ENCODE measurements at places on chromosomes 6 and 20.

DNA sequence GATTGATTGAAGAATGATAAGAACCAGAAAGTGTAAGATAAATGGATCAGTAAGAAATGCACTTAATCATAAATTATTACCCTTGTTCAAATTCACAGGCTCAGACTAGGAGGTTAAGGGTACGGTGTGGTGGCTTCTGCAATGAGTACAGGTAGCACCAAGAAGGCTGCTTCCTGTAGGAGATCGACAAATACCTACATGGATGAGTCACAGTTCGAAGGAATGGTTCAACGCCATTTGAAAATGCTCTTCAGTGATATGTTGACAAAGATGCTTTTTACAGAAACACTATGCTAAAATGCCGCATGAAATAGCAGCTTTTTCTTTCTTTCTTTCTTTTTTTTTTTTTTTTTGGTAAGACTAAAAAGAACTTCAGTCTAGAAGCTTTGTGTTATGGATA lies 116.2 kb downstream of the DTNBP1 start:
- DNase-seq: no peak
- no peaks in the 10 kb centered on the region for H3K36me3 ChIP-seq
- H3K27me3 ChIP-seq: no peaks in the 10 kb centered on the region
- no peak overlapping the region for H3K27ac ChIP-seq
- no peaks in the 10 kb centered on the region for H3K4me1 ChIP-seq
- H3K4me3 ChIP-seq: no peak overlapping the region

DNA sequence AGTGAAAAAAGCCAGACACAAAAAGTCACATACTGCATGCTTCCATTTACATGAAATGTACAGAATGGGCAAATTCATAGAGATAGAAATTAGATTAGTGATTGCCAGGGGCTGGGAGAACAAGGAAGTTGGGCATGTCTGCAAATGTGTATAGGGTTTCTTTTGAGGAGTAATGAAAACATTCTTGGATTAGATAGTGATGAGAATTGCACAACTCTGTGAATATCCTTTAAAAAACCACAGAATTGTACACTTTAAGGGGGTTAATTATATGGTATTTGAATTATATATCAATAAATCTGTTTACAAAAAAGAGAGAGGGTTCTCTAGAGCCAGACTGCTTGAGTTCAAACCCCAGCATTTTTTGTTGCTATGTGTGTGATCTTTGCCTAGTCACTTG lies 188.1 kb downstream of the CDC5L start:
- no peaks in the 10 kb centered on the region for H3K27me3 ChIP-seq
- H3K27ac ChIP-seq: no peak overlapping the region
- no peak for DNase-seq
- no peaks in the 10 kb centered on the region for H3K36me3 ChIP-seq
- no peaks in the 10 kb centered on the region for H3K4me1 ChIP-seq

GRCh38 chr6:37011656-37012378 lies 6.4 kb downstream of the FGD2 start:
- no peaks in the 10 kb centered on the region for H3K36me3 ChIP-seq
- peaks cover 7% of the 10 kb centered on the region for H3K4me1 ChIP-seq
- no peak overlapping the region for H3K27ac ChIP-seq
- H3K4me3 ChIP-seq: no peak overlapping the region

- H3K27ac ChIP-seq: no peak overlapping the region
- H3K36me3 ChIP-seq: no peaks in the 10 kb centered on the region
- no peak overlapping the region for H3K4me3 ChIP-seq
- DNase-seq: no peak
- no peaks in the 10 kb centered on the region for H3K4me1 ChIP-seq
Measured at GRCh38 chr20:39705032-39705431, 742.9 kb downstream of the DHX35 start.

GRCh38 chr6:140586426-140587061 lies 1212.1 kb upstream of the CITED2 start:
- H3K27ac ChIP-seq: no peak overlapping the region
- no peaks in the 10 kb centered on the region for H3K4me1 ChIP-seq
- H3K4me3 ChIP-seq: no peak overlapping the region
- no peaks in the 10 kb centered on the region for H3K36me3 ChIP-seq
- no peak for DNase-seq

GRCh38 chr20:49858076-49858585 lies 45.5 kb downstream of the SLC9A8 start:
- H3K27me3 ChIP-seq: no peaks in the 10 kb centered on the region
- H3K36me3 ChIP-seq: no peaks in the 10 kb centered on the region
- DNase-seq: no peak
- H3K27ac ChIP-seq: no peak overlapping the region
- no peaks in the 10 kb centered on the region for H3K4me1 ChIP-seq

- H3K27me3 ChIP-seq: no peaks in the 10 kb centered on the region
- H3K4me1 ChIP-seq: peaks cover 66% of the 10 kb centered on the region
- H3K4me3 ChIP-seq: peak overlapping the region; percentile 55
- peak overlapping the region; percentile 100 for H3K27ac ChIP-seq
- DNase-seq: peak; percentile 58
- H3K36me3 ChIP-seq: no peaks in the 10 kb centered on the region
Measured at GRCh38 chr6:159979136-159979874, 10.4 kb downstream of the IGF2R start.

DNA sequence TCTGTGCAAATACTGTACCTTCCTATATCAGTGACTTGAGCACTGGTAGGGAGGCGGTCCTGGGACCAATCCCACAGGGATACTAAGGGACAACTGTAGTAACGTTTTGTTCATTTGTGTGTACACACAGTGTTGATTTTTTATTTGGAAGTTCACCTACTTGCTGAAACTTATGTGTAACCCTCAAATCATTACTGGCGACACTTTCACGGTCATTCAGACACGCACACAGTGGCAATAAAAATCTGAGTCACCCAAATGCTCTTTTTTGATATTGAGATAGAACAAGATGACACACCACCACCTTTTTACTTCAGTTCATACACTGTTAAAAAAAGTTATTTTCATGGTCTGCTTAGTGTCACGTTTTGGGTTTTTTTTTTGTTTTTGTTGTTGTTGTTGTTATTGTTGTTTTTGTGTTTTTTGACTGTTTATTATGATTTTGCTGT lies 79.8 kb downstream of the QKI start:
- H3K27me3 ChIP-seq: no peaks in the 10 kb centered on the region
- H3K4me3 ChIP-seq: no peak overlapping the region
- no peaks in the 10 kb centered on the region for H3K36me3 ChIP-seq
- no peak overlapping the region for H3K27ac ChIP-seq
- no peaks in the 10 kb centered on the region for H3K4me1 ChIP-seq
- no peak for DNase-seq

- no peaks in the 10 kb centered on the region for H3K36me3 ChIP-seq
- no peak for DNase-seq
- no peak overlapping the region for H3K4me3 ChIP-seq
- no peaks in the 10 kb centered on the region for H3K27me3 ChIP-seq
- H3K27ac ChIP-seq: no peak overlapping the region
Measured at GRCh38 chr6:160041608-160042007, 72.7 kb downstream of the IGF2R start.

- no peak overlapping the region for H3K27ac ChIP-seq
- no peak for DNase-seq
- H3K36me3 ChIP-seq: no peaks in the 10 kb centered on the region
- H3K4me1 ChIP-seq: no peaks in the 10 kb centered on the region
Measured at GRCh38 chr20:5180933-5181332, 54.1 kb downstream of the CDS2 start.

DNA sequence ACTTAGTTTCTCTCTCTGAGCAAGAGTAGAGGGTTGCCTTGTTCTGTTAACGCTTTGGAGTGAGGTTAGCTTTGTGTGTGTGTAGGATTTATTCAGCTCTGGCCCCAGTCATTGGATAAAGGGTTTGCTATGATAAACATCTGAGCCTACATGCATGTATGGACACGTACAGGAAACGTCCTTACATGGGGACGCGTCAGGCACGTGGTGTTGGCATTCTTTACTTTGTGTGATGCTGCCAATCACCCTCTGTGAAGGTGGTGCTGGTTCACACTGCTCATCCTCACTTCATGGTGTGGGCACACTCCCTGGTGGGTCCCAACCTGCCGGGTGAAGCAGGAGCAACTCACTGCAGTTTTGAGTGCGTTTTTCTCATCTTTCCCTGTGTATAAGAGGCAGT lies 53.4 kb upstream of the CD93 start:
- H3K27me3 ChIP-seq: no peaks in the 10 kb centered on the region
- DNase-seq: no peak
- no peaks in the 10 kb centered on the region for H3K36me3 ChIP-seq

GRCh38 chr6:166167801-166168615 lies at the start of gene TBXT:
Gene TBXT, minus strand, starts transcription at chr6:166167851. Its CDS starts 260 bp downstream, at chr6:166167591.
- no peaks in the 10 kb centered on the region for H3K27me3 ChIP-seq
- no peak for DNase-seq
- no peaks in the 10 kb centered on the region for H3K36me3 ChIP-seq
- no peaks in the 10 kb centered on the region for H3K4me1 ChIP-seq
- no peak within 1 kb of the TSS for H3K4me3 ChIP-seq

DNA sequence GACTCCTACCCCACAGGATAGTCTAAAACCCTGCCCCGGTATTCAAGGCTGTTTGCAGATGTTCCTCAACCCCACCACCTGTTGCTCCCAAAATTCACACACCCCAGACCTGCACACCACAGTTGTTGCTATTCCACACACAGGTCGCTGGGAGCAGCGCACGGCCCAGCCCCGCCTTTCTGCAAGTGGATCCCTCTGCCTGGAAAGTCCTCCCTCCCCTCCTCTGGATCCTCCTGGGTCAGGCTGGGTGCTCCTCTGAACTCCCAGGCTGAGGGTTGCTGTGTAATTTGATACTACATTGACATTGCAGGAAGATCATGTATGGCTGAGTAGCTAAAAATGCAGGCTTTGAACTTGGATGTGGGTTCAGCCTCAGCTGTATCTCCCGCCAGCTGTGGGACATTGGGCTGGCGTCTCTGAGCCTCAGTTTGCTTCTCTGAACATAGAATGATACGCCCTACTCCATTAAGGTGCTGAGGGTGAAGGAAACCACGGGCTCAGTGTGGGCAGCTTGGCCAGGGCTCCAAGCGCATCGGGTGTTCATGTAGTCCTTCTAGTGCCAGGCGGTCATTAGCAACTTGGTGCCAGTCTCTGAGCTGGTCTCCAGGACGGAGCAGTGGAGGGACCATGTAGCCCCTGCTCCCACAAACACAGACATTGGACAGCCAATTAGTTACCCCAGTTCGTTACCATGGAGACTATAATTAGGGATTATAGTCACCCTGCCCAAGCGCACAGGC lies 13.9 kb upstream of the CCN5 start:
- no peak for DNase-seq
- peaks cover 93% of the 10 kb centered on the region for H3K27me3 ChIP-seq
- no peaks in the 10 kb centered on the region for H3K4me1 ChIP-seq
- H3K27ac ChIP-seq: no peak overlapping the region

DNA sequence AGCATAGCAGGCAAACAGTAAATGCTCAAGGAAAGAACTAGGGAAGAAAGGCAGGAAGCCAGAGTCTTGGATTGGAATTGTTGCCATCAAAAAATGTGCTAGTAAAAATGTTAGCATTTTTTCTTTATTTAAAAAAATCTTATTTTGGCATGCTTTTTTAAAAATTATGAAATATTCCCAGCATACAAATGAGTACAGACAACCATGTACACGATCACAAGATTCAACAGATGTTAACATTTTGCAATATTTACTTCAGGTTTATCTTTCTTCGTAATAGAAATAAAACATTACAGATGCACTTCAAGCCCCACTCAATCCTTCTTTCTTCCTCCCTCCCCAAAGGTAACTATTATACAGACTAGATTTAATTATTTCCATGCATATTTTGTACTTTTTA lies 27.4 kb upstream of the NOP56 start:
- H3K4me3 ChIP-seq: no peak overlapping the region
- no peak overlapping the region for H3K27ac ChIP-seq
- H3K4me1 ChIP-seq: no peaks in the 10 kb centered on the region
- H3K27me3 ChIP-seq: no peaks in the 10 kb centered on the region
- no peaks in the 10 kb centered on the region for H3K36me3 ChIP-seq

- no peak overlapping the region for H3K27ac ChIP-seq
Measured at GRCh38 chr6:56101141-56101553, 146.2 kb downstream of the COL21A1 start.

DNA sequence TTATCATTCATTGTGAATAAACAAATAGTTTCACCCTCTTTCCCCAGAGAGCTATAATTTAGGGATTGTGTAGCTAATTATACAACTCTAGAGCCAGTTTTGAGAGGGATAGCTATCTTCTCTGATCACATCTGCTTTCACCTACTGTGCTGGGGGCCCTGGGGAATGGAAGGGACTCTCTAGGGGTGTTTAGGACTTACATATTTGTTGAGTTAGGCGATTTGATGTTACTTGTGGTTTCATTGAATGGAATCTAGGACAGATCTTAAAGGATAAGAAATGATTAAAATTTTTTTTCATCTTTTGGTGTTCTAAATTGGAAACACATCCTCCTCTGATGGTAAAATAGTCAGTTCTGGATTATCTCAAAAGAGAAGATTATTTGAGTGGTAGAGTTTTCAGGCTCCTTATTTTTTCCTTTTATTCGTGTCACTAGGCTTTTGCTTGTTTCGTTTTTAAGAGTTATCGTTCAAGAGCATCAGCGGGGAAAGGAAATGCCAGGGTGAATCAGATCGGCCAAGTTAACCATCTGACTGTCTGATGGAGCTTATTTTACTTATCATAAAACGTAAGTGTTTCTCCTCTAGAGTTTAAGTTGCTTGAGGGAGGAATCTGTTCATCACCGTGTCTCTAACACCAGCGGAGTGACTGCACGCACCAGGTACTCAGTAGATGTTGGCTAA lies 236.7 kb downstream of the FARS2 start:
- DNase-seq: no peak
- H3K27ac ChIP-seq: no peak overlapping the region
- no peaks in the 10 kb centered on the region for H3K4me1 ChIP-seq
- no peaks in the 10 kb centered on the region for H3K27me3 ChIP-seq
- H3K4me3 ChIP-seq: no peak overlapping the region

- H3K4me1 ChIP-seq: peaks cover 13% of the 10 kb centered on the region
- H3K27ac ChIP-seq: no peak overlapping the region
- H3K4me3 ChIP-seq: no peak overlapping the region
- no peaks in the 10 kb centered on the region for H3K27me3 ChIP-seq
- no peak for DNase-seq
- peaks cover 24% of the 10 kb centered on the region for H3K36me3 ChIP-seq
Measured at GRCh38 chr20:57613481-57613921, 6.7 kb downstream of the ZBP1 start.

GRCh38 chr6:14286144-14286543 lies 168.6 kb downstream of the CD83 start:
- no peaks in the 10 kb centered on the region for H3K36me3 ChIP-seq
- peaks cover 4% of the 10 kb centered on the region for H3K4me1 ChIP-seq
- DNase-seq: no peak
- H3K27ac ChIP-seq: no peak overlapping the region

DNA sequence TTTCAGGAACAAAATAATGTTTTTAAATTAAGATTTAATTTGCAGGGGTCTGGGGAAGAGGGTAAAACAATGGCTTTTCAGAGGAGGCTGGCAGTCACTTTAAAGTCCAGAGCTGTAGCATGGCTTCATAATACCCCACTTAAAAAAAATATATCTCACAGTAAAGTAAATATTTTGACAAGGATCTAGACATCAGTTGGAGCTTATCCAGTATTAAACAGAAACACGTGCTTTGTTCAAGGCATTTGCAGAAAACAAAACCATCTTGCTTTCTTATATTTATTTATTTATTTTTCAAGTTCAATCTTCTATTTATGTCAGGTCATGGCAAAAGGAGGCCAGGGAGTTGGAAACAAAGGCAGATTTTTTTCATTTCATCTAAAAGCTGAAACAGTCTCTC lies 53.3 kb upstream of the PRL start:
- H3K4me1 ChIP-seq: no peaks in the 10 kb centered on the region
- no peak overlapping the region for H3K27ac ChIP-seq
- no peak overlapping the region for H3K4me3 ChIP-seq
- DNase-seq: no peak
- H3K27me3 ChIP-seq: no peaks in the 10 kb centered on the region
- no peaks in the 10 kb centered on the region for H3K36me3 ChIP-seq
